ENCODE measurements at places on chromosomes 5 and 9.

DNA sequence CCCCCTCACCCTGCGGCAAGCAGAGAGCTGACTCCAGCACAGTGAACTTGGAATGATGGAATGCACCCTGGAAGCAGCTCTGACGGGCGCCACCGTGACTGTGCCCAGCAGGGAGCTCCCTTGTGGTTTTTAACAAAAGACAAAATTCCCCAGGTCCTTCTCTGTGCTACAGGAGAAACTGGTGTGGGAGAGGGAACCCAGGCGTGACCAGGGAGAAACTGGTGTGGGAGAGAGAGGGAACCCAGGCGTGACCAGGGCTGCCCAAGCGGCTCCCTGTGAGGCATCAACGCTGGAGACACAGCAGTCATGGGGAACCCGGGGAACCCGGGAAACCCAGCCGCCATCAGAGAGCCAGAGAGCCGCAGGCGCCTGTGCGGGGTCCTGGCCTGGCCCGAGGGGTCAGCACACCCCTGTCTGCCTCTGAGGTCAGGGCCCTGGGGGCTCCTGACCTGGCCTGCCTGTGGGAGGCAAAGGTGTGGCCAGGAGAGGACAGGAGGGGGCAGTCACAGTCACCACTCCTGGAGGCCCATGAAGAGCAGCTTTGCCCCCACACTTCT is 3.1 kb upstream of the AHRR start:
- no peak for DNase-seq

- DNase-seq, result no peak
Observed at GRCh38 chr5:83331842-83332241, 139.7 kb upstream of the VCAN start.

- DNase-seq, result no peak
Observed at GRCh38 chr9:106820866-106821265, 42.1 kb upstream of the ZNF462 start.

DNA sequence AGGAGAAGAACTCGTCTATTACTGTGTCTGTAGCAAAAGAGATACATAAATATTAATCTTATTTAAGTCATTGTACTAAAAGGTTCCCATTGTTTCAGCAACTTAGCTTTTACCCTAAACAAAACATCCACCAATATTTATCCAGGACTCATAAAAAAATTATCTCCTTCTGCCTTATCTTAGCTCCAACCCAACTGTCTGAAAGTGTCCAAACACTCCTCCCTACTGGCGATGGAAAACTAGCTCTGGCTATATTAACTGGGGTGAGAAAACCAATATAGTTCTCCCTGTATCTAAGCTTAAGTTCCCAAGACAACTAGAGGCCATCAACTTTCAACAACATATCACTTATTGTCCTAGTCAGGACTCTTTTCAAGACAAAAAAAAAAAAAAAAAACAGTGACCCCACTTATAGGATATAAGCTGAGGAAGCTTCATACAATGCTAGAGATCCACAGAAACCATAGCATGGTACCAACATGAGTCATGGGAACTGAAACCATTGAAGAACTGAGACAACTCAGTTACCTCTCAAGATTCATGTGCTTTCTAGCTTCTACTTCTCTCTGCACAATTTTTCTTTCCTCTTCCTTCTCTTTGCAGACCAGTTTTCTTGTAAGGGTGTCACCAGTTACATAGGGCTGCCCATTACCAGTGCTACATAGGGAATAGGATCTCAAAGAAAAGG is 150.7 kb upstream of the RASA1 start:
- DNase-seq, result no peak

- no peak for DNase-seq
Observed at GRCh38 chr5:58455066-58455465, 4.8 kb downstream of the PLK2 start.

GRCh38 chr9:71683598-71684235 is 84.6 kb downstream of the CEMIP2 start:
- no peak for DNase-seq

GRCh38 chr5:169185626-169186025 is 115.3 kb downstream of the SLIT3 start:
- DNase-seq, result no peak

GRCh38 chr9:113368982-113369854 is 7.6 kb downstream of the HDHD3 start:
- no peak for DNase-seq

DNA sequence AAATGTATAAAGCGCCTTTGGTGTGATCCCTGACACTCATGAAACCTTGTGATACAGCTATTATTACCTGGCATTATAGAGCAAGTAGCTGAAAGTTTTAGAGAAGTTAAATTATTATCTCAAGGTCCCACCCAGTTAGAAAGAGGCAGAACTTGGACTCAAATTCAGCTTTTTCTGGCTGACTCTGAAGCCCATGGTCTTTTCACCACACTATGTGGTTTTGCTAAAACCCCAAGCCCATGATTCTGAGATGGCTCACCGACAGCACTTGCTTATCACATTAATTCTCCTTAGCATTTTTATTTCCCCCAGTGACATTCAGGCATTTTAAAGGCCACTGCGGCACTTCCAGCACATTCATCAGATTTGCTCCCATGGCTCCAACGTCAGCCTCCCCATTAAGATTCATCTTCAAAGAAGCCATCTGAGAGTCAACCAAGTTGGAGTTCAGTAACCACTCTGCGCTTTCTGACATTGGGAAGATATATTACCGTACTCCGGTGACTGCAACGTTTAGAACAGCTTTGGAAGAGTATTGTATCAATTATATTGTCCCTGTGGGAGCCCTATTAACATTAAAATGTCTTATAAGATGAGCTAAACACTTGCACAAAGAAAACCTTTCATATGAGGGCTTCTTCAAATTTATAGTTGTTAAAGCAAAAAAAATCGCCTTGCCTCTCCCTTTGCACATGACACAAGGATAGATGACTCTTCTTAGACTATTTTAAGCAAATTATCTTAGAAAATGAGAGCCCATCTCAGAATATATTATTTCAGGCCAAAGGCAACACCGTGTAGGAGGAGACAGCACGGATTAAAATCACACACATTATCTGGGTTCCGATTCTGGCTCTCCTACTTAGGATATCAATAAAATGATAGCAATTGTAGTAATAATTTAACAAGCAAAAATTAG is 638.1 kb downstream of the ACTL7B start:
- DNase-seq, result no peak

DNA sequence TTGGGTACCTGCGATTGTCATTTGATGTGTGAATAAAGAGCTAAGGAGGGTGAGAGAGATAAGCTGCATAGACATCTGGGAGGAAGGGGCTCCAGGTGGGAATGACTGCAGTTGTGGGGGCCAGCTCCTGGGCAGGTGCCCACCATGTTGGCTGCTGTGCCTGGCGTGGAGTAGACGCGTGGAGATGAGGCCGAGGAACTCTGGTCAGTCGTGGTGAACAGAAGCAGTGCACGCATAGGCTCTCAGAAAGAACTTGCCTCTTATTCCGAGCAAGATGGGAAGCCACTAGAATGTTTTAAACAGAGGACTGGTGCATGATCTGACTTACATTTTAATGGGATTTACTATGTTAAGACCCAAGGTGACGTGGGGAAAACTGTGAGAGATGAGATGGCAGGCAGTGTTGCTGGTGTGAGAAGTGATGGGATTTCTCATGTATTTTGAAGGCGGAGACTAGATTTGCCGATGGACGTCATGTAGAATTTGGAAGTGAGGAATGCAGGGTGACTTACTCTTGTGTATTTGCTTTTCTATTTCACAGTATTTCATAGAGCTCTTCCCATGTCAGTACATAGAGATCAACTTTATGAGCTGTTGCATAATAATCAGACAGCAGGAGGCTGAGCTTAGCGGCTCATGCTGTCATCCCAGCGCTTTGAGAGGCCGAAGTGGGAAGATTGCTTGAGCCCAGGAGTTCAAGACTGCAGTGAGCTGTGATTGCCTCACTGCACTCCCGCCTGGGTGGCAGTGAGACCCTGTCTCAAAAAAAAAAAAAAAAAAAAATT is 71.1 kb downstream of the EHMT1 start:
- DNase-seq, result no peak

DNA sequence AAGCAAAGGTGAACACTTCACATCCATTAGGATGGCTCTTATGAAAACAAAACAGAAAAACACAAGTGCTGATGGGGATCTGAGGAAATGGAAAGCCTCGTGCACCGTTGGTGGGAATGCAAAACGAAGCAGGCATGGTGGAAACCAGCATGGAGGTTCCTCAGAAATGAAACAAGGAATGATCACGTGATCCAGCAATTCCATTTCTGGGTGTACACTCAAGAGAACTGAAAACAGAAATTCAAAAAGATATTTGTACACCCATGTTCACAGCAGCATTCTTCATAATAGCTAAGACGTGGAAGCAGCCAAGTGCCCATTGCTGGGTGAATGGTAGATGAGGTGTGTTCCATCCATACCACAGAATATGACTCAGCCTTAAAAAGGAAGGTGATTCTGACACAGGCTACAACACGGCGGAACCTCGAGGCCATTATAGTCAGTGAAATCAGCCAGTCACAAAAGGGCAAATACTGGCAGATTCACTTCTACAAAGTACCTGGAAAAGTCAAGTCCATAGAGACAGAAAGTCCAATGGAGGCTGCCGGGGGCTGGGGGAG is 87.2 kb upstream of the RAPGEF1 start:
- no peak for DNase-seq

- no peak for DNase-seq
Observed at GRCh38 chr9:20028192-20028848, 239.5 kb upstream of the SLC24A2 start.

DNA sequence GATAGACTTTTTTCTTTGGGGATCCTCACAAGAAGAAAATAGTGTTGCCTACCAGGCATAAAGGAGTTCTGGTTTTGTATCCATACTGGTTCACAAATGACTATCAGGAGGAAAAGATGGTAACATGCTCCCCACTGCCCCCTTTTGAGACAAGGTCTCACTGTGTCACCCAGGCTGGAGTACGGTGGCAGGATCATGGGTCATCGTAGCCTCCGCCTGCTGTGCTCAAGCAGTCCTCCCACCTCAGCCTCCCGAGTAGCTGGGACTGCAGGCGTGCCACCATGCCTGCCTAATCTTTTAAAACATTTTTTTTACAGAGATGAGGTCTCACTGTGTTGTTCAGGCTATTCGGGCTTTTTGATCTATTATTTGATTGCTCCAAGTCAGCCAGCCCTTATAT is 99.3 kb downstream of the TRIO start:
- DNase-seq, result no peak

DNA sequence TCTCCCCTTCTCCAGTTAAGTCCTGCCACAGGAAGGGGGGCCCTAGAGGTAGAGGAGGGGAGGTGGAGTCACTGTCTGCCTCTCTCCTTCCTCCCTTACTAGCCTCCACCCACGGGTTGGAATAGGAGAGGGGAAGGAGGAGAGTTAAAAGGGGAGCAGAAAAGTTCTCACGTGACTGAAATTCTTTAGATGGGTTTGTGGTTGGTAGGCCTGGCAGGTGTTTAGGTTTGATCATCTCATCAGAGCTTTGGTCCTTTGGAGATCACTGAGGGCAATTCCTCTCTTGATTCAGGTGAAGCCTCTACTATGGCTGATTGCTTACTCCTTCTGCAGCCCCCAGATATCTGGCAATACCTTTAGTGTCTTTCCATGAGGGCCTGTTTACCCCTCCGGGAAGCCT is 24.9 kb upstream of the C5orf63 start:
- DNase-seq, result no peak

DNA sequence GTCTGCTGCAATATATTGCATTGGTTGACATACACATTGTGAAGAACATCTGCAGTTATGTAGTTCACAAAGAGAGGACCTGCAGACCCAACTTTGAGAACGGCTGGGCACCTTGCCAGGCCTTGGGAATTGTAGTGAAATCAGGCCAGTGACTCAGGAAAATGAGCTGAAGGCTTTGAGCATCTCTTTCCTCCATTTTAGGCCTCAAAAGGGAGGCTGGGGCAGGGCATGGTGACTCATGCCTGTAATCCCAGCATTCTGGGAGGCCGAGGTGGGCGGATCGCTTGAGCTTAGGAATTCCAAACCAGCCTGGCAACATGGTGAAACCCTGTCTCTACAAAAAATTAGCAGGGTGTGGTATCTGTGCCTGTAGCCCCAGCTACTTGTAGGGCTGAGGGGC is 1.4 kb upstream of the IPPK start:
- DNase-seq, result no peak

DNA sequence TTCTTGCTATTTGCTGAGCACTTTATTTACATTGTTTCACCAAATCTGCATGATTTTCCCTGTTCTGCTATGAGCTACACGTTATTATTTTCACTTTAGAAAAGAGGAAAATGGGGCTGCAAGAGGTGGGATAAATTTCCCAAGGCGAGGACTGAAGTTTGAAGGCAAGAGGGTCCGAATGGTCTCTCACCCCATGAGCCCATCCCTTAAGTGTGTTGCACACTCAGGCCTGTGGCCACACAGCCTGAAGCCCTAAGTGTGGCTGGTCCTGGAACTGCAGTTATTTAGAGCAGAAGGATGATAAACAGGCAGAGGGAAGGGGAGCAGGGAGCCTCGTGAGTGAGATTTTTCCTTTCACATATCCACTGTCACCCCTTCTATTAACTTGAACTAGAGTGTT is 7.8 kb downstream of the PDE8B start:
- no peak for DNase-seq

GRCh38 chr5:1685066-1685465 is 114.6 kb downstream of the MRPL36 start:
- DNase-seq, result no peak

DNA sequence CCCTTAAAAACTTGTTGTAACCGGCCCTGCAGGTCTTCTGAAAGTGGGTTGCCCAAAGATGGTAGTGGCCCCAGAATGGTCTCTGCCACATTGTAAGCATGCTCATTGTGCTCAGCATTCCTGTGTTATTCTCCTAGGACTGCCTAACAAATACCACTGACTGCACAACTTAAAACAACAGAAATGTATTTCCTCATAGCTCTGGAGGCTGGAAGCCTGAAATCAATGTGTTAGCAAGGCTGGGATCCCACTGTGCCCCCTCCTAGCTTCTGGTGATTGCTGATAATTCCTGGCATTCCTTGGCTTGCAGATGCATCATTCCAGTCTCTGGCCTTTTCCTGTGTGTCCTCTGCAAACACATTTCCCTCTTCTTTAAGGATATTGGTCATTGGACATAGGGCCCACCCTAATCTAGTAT is 3.4 kb upstream of the GCNT4 start:
- DNase-seq, result no peak

DNA sequence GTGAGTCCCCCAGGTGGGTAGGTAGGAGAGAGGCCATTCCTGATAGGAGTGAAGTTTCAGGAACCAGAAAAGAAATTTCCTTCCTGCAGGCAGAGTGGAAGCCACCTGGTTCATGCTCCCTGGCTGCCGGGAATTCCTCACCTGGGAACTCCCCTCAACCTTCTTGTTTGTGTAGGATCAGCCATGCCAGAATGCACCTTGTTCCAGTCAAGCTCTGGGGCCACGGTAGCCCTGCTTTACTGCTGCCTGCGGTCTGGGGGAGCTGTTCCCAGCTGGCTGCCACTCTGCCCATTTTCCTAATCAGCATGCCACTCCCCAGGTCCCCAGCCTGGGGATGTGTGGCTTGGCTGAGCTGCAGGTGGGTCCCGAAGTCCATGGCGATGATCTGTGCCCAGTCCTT is 18.7 kb upstream of the B4GALT1 start:
- DNase-seq, result no peak
